NCI-H1092 (cell line): ENCODE measurements at places on chromosomes 7 and 10.

DNA sequence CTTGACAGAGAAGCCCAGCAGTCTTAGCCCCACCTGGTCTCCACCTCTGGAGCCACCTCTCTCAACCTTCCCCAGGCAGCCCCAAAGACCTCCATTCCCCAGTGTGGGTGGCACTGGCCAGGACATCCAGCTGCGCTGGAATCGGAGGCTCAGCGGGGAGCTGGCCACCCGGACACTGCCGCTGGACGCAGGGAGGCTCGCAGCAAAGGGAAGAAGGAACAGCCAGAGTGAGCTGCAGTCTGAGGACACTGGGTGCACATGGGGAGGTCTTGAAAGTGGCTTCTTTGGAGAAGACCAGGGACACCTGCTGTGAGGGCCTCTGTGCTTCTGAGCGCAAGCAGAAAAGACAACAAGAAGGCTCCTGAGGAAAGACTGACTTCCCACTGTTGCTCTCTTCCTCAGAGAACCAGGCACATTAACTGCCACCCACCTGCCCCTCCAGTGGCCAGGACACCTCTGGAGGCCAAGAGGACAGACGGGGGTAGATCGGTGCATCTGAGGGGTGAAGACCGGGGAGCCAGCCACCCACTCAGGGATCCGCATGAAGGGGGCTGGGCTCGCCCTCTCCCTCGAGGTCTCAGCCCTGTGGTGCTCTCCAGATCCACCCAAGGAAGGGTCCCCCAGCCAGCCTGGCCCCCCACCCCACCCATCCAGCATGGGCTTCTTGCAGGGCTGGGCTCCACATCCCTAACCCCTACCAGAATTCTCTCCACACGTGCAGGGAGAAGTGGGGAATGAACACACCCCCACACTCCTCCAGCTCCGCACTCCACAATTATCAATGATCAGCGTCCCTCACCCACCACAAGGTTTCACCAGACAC is 1.8 kb downstream of the CAMK2B start:
- DNase-seq: no peak

- DNase-seq: no peak
Measured at GRCh38 chr7:129828989-129829736, 123.6 kb downstream of the UBE2H start.

GRCh38 chr7:142131439-142132185 is 20.1 kb downstream of the MGAM2 start:
- DNase-seq: no peak

GRCh38 chr10:78802431-78802830 is 266.3 kb upstream of the ZMIZ1 start:
- DNase-seq: no peak

GRCh38 chr7:104048055-104048454 is 58.6 kb upstream of the RELN start:
- no peak for DNase-seq

DNA sequence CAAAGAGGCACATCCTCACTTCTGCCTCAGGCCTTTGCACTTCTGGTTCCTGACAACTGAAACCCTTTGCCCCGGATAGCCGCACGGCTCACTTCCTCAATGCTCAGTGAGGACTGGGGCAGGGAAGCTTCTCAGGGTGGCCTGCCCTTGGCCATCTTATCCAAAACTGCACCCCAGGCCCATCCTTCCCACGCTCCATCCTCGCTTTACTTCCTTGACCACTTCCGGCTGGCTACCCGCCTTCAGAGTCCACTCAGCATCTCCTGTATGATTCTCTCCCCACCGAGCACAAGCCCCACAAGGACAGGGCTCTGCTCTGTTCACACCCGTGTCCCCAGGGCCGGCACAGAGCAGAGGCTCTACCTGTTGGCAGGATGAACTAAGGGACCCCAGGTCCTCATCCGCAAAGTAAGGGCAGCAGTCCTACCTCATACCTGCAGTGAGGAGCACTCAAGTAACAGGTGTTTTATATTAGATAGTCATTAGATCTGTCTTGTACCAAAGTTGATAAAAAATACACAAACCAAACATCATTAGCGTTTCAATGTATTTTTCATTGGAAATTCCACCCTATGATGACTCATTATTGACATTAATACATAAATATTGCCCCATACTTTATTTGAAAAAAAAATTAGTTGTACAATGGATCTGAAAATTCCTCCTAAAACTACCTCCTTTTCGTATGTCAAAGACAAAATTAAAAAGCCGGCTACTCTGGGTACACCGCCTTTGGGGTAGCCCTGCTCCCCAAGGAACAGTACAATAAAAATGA is 35.0 kb downstream of the GNA12 start:
- no peak for DNase-seq

- DNase-seq: no peak
Measured at GRCh38 chr7:9856668-9857067, 1117.0 kb upstream of the PHF14 start.

GRCh38 chr7:136470179-136470578 is 398.3 kb upstream of the CHRM2 start:
- DNase-seq: no peak

DNA sequence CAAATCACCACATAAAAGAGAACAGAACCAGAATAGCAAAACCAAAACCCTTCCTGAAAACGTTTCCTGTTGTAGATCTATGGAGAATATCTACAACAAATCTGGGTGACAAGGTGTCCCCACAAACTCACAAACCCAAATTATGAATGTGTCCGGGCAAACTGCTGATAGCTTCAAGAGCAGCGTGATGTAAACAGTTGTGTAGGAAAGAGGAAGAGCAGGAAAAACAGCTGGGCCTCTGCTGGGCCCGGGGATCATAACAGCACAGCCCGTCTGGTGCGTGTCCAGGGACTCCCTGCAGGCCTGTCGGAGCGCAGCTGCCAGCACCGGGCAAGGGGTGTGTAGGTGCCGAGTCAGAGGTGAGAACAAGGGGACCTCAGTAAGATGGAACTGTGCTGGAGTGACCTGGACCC is 53.7 kb downstream of the KCNH2 start:
- DNase-seq: no peak

DNA sequence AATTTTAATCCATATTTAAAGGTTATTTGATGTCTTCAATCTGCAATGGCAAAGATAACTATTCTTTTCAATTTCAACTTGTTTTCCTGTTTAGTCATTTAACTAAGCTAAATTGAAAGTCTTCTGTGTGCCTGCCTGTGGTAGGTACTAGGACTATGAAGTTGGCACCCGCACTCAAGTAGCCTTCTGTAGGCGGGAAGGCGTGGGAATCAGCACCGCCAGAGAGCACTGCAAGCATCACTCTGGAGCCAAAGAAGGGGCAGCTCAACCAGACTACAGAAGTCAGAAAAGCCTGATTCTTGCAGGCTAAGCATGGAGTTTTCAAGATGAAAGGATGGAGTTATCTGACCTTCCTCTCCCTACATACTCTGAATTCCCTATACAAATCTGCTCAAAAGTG is 269.0 kb upstream of the PHF14 start:
- DNase-seq: no peak

DNA sequence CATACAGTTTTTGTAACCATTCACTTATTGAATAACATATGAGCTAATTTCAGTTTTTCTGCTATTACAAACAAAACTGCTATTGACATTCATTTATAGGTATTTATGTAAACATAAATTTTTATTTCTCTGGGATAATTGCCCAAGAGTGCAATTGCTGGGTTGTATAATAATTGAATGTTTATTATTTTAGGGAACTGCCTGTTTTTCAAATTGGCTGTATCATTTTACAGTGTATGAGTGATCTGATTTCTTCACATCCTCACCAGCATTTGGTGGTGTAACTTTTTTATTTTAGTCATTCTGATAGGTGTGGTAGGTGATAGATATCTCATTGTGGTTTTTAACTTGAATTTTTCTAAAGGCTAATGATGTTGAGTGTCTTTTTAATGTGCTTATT is 26.4 kb downstream of the KIF11 start:
- DNase-seq: no peak

- peak; percentile 21 for DNase-seq
Measured at GRCh38 chr10:28768227-28768626, 90.9 kb downstream of the BAMBI start.

DNA sequence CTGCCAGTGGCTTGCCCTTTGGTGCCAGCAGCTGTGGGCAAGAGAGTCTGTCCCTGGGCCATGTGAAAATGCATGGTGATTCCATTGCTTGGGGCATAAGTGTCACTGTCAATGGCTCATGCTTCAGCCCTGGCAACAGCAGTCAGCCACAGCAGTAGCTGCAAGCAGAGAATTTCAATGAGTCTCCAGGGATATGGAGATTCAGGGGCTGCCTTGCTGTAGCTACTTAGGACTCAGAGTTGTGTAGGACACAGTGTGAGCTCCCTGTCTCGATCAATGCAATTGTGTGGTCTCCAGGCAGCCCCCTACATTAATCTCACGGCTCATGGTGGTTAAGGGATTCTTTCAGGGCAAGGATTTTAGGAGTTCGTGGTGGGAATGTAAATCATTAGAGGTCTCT is 126.3 kb upstream of the STARD3NL start:
- no peak for DNase-seq

DNA sequence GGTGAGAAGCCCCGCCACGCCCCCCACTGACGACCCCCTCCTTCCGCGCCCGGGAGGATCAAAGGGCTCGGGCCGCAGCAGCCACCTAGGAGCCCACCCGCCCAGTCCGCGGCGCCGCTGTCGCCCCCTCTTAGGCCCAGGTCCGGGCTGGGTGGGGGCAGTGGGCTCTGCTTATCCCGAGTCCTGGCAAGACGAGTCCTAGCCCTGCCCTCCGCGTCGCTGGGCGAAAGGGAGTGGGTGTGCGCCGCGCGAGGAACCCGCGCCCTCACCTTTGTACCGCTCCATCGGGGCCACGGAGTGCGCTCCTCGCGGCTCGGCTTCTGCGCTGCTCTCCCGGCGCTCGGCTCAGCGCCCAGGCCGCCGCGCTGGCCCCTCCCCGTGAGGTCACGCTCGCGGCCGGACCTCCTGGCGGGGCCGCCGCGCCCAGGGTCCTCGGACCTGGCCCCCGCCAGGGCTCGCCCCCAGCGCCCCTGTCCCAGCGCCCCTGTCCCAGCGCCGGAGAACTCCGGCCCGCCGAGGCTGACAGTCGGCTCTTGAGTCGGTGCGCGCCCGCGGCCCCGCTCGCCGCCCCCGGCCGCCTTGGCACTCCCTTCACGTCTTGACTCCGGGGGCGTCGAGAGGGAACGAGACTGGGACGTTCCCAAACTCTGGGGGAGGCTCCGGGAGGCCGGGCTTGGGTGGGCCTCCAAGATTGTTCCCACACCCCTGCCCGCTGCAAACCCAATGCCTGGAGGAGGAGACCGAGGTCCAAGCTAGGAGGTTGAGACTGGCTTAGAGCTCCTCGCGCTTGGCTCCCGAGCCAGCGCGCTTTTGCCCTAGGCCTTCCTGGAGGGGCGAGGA is at the start of gene AFAP1L2:
TSS of gene AFAP1L2 (minus strand) at position 332 of the 840 bp plus-strand sequence. CDS start at position 285, 47 bp downstream.
- no peak for DNase-seq

- DNase-seq: no peak
Measured at GRCh38 chr10:24703700-24704099, 20.0 kb downstream of the ARHGAP21 start.

DNA sequence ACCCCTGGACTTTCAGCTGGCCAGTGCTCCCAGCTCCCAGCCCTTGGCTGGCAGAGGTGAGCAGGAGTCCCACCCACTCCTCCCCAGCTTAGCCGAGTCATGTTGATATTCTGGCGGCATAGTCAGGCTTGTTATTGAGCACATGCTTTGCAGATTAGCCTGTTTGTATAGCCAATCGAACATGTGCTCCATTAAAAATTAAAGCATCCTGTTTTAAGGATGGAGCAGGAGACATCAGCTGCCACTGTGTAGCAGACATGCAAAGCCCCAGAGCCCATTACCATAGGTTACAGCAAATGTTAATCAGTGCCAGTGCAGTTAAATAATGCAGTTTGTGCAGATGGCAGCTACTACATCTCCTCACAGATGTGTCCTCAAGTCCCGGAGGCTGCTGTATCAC is 574.6 kb upstream of the GALNT17 start:
- no peak for DNase-seq
